NCI-H2081 treated with DMSO at 0.1 percent for 48 hours (cell line): ENCODE measurements at places on chromosomes 7 and 10.
A peak's percentile ranks its signal among the peaks of the same experiment; 100 is the strongest.

- DNase-seq = no peak
Observed at GRCh38 chr7:111029141-111029572, 61.8 kb upstream of the LRRN3 start.

DNA sequence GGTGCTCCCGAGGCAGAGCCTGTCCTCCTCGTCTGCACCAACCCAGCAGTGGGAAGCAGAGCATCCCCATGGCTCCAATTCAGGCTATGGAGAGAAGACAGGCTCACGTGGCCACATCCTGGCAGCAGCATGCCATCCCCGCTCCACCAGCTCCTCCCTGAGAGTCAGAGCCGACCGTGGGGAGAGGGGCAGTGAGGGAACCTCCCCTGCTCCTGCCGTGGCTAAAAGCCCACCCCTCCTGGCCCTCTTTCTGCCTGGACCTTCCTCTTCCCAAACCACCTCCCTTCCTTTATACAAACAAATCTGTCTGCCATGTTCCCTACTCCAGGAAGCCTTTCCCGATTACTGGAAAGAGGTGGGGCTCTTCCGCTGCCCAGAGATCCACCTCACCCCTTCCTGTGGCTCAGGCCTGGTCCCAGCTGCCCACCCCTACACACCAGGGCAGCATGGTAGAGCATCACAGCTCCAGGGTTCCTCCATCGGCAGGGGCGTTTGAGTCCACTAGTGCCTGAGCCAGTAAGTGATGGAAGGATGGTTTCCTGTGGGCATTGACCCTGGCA, 10.8 kb upstream of the AQP1 start:
- DNase-seq = no peak

GRCh38 chr10:85648279-85648754, 718.3 kb downstream of the GRID1 start:
- no peak for DNase-seq

DNA sequence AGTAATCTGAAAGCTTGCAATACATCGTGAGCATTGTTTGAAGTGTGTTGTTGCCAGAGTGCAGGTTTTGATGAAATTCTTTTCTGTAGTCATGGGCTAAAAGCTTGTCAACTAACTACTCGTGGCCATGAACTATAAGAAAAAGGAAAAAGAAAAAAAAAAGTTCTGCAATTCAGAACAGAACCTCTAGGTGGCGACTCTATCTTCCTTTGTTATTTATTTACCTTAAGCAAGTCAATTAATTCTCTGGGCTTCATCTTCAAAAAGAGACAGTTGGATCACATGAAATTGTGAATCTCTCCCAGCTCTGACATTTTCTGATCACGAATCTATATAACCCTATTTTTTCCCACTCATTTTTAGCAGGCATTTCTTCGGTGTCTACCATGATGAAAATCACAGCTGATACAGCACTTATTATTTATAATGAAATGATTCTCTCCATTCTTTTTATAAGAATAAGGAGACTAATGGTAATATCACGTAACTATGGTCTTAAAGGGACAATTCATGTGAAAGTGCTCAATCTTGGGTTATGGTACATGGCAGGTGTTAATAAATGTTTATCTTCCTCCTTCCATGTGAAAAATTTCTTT, 18.8 kb downstream of the TMEM196 start:
- DNase-seq = peak; percentile 17

DNA sequence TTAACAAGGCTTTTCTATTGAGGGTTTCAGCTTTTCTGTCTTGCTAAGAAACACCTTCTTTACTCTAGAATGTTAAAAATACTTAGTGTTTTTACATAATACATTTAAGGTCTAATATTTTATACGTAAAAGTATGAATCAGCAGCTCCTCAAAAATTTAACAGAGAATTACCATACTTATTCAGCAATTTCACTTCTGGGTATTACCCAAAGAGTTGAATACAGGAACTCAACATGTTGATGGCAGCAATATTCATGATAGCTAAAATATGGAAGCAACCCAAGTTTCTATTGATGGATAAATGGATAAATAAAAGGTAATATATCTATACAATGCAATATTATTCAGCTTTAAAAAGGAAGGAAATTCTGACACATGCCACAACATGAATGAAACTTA, 9.7 kb upstream of the OR13A1 start:
- no peak for DNase-seq
